ENCODE measurements at places on chromosomes 11 and 22.

DNA sequence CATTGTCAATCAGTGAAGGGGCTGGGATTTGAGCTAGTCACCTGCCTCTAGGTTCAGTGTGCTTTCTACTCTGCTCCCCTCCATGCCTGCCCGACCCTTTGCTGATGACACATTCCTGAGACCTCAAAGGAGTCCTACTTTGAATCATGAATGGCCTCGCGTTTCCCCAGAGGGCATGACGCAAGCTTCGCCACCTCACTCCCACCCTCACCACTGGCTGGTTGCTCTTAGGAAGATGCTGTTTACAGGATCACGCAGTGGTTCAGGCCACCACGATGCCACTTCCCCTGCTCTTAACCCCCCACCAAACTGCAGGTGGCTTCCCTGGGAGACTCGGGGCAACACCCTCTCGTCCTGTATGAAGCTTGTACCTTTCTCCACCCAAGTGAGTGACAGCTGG is 62.9 kb upstream of the B3GAT1 start:
- DNase-seq: no peak

DNA sequence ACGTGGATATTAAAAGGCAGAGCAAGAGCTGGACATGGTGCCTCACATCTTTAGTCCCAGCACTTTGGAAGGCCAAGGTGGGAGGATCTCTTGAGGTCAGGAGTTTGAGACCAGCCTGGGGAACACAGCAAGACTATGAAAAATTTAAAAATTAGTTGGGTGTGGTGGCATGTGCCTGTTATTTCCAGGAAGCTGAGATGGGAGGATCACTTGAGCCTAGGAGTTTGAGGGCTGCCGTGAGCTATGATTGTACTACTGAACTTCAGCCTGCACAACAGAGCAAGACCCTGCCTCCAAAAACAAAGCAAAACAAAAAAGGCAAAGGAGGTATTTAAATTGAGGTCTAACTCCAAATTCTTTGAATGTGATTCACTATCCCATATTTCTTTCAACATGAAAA is 23.5 kb downstream of the RDX start:
- DNase-seq: no peak

DNA sequence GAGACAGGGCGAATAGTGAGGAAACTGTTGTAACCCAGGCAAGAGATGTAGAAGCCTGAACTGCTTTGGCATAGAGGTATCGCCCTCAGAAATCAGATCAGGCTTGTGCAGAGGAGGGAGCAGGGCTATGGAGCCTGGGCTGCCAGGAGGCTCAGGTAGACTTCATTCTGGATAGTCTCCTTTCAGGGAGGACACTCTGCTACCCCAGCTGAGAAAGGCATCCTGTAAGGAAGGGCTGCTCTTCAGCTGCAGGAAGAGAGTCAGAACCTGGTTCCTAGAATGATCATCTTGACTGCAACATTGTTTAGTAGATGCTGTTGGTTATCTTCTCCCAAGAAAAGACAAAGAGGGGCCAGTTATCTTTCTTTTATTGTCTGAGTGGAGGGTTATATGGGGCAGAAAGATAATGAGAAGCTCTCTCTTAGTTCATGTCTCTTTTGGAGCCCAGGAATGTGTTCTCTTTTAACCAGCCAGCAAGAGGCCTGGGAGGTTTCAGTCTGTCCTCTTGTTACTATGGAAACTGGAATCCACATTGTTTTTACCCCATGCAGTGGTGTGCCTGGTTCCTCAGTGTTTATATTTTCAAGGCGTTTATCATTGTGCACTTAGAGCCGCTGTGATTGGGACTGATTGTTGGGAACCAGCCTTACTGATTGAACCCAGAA is 95.7 kb downstream of the STIM1 start:
- DNase-seq: no peak

- no peak for DNase-seq
These were observed 13.3 kb downstream of the IL17REL start for GRCh38 chr22:49999063-49999945.

DNA sequence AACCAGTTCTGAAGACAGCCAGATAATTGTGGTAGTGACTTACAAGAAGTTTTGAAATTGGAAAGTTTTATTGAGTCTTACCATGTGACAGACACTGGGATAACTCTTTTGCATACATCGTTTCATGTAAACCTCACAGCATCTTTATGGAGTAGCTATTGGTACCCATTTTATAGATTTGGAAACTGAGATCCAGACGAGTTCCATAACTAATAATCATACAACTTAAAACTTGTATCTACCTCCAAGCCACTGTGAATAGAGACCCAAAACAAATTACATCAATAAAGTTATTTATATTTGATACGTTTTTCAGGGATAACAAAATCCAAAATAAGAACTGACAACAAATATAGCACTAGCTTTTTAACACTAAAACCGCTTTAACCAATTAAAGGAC is 35.7 kb upstream of the LDHA start:
- no peak for DNase-seq

DNA sequence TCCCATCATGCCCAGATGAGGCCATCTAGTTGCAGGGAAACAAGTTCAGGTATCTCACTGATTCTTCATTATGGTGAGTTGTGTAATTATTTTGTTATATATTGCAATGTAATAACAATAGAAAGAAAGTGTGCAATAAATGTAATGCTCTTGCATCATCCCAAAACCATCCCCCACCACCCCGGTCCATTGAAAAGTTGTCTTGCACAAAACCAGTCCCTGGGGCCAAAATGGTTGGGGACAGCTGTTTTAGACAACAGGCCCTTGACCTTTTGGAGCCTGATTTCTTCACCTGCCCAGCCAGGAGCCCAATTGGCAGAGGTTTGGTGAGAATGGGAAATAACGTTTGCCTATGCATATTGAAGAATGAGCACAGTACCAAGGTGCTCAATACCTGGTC is 15.9 kb downstream of the MPEG1 start:
- DNase-seq: no peak

DNA sequence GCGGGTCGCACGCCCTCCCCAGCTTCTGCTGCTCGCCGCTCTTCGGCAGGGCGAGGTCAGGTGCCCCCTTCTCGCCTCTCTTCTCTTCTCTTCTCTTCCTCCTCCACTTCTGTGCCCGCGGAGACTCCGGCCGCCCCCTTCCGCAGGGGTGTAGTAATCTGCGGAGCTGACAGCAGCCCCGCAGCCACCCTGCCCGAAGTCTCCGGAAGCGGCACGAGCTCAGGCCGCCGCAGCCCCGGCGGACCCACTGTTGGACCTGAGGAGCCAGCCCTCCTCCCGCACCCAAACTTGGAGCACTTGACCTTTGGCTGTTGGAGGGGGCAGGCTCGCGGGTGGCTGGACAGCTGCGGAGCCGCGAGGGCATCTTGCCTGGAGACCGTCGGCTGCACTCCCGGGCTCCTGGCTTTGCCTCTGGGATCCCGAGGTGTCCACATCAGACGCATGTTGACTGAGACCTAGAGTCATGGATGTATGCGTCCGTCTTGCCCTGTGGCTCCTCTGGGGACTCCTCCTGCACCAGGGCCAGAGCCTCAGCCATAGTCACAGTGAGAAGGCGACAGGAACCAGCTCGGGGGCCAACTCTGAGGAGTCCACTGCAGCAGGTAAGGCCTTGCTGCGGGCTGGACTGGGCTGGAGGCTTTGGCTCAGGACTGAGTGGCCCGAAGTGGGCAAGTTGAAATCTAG is 486 bp downstream of the STIM1 start:
- DNase-seq: peak; percentile 66

DNA sequence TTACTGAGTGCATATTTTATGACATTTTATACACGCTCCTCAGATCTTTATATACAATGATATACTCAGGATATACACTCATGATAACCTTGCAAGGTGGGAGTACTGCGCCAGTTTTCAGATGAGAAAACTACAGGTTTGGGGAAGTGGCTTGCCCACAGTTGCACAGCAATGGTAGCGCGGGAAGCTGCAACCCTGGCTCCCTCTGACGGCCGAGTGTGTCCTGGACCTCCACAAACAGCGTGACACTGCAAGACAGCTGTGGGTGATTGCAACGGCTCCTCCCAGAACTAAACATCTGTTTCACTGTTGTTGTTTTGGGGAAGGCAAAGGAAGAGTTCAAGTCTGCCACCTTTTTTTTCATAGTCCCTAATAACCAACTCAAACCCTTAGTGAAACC is 47.0 kb downstream of the PACSIN2 start:
- no peak for DNase-seq

All from NCI-H1417 (cell line).